ENCODE measurements at places on chromosomes 5 and 9. TPM values are rescaled to one million over a fixed set of nuclear protein-coding genes. Genes with fewer than 3 reads are reported as not detected.

SPARC gene
- 4,600 TPM for total RNA-seq

DOCK8 gene
- under 0.01 TPM for total RNA-seq

SLC45A2 gene
- 0.59 TPM for total RNA-seq

DNA sequence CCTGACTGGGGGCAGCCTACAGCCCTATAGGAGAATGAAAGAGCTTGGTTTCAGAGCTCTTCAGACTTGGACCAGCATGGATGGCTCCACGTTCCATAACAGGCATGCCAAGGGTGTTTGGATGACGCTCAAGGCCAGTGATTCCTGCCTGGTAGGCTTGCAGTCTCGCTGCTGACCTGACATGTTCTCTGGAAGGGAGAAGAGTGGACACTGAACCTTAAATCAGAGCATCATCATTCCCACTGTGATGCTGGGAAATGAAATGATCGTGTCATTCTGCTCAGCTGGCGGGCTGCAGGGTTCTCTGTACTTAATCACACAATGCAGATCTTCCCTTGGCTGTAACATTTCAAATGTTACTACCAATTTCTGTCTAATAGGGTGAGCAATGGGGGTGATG, 57.0 kb downstream of the CFAP90 start:
- DNase-seq = no peak

DNA sequence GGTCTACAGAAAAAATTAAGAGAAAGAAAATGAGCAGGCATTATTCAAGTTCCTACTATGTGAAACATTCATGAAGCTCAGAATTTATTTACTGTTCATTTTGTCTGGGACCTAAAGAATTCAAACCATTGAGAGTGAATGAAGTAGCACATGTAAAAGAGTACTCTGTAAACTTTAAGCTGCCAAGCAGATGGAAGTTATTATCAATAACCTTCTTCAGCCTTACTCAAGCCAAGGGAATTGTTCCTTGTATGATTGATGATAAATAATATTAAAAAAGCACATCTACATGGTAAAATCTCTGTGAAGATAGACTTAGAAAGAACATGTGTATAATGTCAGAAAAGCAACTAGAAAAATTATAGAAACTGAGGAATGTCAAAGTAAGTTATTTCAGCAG, 17.8 kb upstream of the GLIS3 start:
- DNase-seq = no peak

SVEP1 gene
- total RNA-seq = 43.0 TPM

GRCh38 chr5:87770601-87771121, 357.9 kb upstream of the CCNH start:
- no peak for DNase-seq

DOK3 gene
- total RNA-seq = 1.5 TPM

DNA sequence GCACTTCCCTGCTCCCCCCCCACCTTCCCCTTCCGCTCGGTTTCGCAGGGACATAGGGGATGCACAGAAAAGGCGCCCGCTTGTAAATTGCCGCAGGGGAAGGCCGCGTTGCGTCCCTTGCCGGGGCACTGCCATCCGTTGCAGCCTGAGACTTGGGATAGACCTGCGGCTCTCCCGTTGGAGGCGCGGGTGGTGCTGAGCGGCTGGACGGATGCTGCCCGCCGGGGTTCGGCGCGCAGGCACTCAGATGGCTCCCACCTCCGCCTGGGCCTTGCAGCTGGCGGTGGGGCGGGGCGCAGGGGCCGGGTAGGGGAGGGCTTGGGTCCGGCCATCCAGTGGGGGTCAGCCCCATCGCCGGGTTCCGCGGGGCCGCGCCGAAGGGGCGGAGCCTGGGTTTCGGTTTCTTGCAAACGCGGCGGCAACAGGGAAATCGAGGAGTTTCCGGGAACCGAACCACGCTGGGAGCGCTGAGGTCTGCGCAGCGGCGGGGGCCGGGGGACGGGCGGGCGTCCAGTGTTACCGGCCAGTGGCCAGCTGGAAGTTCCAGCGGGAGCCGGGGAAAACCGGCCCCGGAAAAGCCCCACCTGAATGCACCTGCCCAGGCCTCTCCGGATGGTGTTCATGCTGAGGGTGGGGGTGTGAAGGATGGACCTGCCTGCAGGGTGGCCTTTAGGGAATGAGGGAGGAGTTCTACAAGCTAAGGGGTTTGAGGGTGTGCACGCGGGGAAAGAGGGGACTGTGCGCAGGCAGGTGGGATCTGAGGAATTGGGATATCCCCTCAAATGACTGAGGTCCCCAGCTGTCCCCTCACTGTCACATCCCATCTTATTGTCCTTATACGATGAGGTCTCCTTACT, 6.3 kb upstream of the IRF1 start:
- DNase-seq = peak; percentile 96

DNA sequence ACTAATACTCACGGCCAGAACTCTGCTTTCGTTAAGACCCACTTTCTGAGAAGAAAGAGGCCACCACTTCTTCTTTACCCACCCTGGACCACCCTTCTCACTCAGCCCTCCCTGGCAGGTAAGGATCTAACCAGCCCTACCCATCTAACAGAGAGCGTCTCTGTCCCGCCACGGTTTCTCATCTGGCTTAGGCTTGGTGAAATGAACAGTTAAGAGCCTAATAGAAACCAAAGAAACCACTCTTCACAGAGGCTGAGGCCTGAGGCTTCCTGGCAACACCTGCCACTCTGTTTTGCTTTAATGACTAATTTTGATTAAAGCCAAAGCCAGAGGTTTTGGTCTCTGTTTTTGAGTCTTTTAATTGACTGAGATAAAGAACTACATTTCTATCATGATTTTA, 354.1 kb upstream of the SLC30A5 start:
- DNase-seq = no peak

Measured in osteoblast (primary cell).